RPMI8226 (cell line): ENCODE measurements at places on chromosomes 5 and 9.

DNA sequence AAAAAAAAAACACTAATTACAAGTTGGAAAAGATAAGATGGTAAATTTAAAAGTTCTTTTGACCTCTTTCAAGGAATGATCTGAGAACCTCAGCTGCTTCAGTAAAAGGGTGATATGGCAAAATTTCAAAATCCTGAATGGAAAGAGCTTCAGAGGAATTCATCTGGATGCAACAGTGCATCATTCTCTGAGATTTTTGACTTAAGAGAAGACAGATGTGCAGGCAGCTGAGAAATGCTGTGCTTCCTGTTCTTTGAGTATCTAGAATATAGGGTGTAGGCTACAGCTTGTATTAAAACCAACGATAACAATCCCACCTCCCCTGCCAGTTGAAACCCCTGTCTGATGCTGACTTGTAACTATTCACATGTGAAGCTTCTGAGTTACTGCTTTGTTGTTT lies 6.2 kb downstream of the FRMPD1 start:
- DNase-seq = no peak

DNA sequence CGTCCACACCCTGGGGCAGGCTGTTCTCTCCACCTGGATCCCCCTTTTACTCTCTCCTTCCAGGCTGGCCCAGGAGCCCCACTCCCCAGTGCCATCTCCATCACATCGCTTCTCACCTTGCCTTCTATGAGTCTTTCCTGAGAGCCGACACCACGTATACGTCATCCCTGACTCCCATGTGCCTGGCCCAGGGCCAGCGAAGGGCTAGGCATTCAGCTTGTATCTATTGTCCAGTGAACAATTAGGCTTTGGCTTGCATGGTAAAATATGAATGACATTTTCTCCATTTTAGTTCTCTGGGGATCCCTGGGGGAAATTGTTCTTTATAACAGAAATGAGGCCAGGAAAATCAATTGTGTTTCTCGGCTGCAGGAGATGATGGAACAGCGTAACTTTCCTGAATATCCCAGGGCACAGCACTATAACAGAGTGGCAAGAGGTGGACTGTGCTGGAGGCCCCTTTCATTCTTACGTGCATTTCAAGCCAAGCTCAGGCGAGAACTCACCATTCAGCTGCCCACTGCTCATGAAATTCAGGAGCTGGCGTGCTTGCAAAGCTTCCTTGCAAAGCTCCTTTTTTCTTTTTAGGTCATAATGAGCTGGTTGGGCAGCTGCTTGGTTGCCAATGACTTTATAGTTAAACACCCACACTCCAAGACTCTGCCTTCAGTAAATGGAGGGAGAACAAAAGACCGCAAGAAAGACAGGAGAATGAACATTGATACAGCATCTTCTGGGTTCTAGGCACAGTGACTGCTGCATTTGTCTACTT lies 37.7 kb downstream of the NSG2 start:
- no peak for DNase-seq

DNA sequence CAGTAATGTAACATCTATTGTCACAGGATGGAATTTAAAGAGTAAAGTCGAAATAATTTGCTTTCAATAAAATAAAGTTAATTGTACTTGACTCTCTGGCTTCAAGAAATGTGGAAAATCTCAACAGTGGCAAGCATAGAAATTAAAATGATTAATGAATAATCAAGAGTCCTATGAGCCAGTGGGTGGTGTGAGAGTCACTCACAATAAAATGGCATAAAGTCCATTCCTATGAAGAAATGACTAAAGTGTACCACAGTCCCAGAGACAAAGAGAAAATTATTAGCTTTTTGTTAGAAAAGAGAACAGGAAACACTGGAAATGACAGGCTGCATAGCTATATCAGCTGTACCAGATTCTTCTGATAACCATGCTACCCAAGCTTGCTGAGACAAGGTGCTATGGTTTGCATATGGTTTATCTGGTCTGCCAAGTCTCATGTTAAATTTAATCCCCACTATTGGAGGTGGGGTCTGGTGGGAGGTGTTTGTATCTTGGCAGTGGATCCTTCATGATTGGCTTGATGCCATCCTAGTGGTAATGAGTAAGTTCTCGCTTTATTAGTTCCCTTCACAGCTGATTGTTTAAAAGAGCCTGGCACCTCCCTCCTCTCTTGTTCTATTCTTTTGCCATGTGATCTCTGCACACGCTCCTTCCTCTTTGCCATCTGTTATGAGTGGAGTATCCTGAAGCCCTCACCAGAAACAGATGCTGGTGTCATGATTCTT lies 647.7 kb upstream of the ITGA1 start:
- no peak for DNase-seq

DNA sequence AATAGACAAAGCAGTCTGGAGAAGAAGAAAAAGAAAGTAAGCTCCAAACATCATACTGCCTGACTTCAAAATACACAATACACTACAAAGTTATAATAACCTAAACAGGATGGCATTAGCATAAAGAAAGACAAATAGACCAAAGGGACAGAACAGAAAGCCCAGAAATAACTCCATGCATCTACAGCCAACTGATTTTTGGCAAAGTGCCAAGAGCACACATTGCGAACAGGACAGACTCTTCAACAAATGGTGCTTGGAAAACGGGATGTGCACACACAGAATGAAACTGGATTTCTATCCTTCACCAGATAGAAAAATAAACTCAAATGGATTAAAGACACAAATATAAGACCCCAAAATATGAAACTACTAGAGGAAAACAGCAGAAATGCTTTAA lies 66.6 kb upstream of the SPATA31E1 start:
- peak; percentile 3 for DNase-seq

DNA sequence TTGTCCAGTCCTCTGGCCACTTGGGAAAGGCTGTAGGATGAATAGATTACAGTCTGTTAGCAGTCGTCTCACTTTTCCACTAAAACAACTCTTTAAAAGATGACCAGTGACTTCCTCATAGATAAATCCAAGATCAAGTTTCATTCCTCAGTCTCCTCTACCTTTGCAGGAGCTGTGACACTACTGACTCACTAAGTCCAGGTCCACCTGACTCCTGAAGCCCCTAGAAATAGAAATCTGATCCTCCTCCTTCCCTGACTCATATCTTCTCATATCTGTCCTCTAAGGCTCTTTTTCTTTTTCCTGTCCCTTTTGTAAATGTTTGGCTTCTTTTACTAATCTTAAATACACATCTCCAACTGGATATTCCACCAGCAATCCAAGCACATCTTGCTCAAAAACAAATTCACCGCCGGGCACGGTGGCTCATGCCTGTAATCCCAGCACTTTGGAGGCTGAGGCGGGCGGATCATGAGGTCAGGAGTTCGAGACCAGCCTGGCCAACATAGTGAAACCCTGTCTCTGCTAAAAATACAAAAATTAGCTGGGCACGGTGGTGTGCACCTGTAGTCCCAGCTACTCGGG lies 2.6 kb downstream of the CCDC125 start:
- no peak for DNase-seq

GRCh38 chr9:6215562-6215961 lies at the start of gene IL33:
Gene IL33, plus strand, starts transcription at chr9:6215807. Its CDS starts 25,888 bp downstream, at chr9:6241695.
- DNase-seq = peak; percentile 13

DNA sequence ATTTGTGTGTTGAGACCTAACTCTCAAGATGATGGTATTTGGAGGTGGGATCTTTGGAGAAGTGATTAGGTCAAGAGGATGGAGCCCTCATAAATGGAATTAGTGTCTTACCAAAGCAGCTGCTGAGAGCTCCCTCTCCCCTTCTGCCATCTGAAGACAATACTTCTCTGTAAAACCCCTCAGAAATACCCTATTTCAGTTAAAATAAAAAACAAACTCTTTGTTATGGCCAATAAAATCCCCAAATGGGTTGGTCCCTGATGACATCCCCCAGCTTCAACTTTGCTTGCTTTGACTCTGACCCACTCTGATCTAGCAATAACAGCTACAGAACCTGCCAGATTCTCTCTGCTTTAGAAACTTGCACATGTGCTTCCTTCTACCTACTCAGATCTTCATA lies 100.9 kb downstream of the SNCAIP start:
- no peak for DNase-seq

DNA sequence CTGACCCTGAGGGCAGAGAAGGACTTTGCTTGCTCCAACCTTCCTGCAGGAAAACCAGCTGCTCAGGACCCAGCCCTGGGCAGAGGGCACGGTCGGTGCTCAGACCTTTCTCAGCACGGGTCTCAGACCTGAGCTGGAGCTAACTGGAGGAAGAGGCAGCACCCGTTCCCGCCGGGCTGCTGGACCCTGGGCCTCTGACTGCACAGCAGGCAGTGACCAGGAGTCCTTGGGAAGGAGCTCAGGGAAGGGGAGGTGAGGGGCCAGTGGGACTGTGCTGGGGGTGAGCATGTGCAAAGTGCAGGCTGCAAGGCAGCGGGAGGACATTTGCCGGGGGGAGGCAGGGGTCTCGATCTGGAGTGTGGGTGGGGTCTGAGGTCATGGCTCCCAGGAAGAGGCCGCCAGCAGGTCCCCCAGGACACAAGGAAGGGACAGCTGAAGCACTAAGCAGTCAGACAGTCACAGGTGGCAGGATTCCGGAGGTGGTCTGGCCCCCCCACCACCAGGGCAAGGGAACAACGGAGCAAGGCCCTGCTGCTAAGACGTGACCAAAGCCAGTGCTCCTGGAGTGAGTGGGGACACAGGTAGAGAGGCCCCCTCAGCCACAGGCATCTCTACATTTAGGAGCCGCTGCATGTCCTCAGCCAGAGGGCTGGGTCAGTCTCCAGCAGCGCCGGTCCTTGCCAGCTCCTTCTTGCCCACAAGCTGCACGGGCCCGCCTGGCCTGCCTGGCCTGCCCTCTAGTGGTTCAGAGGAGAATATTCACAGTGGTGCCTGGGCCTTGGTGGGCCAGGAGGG lies 4.8 kb upstream of the DPM2 start:
- peak; percentile 80 for DNase-seq

DNA sequence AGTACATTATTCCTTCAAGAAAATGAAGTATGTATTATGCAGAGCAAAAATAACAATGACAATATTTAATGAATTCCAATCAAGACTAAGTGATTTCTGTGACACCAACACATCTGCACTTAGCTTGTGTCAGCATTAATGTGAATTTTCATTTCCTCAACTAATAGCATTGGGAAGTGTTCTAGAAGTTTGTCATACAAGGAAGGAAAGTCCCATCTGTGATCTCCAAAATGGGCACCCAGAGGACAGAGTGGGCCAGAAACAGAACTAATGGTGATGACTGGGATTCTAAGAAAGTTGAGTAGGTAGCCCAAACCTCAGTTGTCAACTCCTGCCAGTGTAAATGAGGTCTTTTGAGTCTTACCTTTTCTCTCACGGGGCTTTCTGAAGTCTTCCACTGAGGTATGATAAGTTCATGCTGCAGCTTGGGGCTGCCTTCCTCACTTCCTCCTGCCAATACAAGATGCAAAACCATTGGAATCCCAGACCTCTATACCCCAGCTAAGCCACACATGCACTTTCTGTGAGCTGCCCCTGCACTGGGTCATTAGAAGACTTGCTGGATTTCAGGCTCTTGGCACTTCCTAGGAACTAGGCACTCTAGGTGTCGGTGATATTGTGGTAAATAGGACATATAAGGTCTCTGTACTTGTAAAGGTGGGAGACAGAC lies 4.9 kb downstream of the ADAM19 start:
- peak; percentile 23 for DNase-seq

DNA sequence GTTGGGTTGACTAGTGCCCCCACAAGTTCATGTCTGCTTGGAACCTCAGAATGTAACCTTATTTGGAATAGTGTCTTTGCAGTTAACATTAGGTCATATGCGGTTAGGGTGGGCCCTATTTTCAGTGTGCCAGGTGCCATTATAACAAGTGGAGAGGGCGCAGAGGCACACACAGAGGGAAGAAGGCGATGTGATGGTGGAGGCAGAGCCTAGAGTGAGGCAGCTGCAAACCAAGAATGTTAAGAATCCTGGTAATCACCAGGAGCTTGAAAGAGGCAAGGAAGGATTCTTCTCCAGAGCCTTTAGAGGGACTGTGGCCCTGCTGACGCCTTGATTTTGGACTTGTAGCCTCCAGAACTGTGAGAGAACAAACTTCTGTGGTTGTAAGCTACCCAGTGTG lies 10.9 kb downstream of the GPR107 start:
- DNase-seq = no peak

DNA sequence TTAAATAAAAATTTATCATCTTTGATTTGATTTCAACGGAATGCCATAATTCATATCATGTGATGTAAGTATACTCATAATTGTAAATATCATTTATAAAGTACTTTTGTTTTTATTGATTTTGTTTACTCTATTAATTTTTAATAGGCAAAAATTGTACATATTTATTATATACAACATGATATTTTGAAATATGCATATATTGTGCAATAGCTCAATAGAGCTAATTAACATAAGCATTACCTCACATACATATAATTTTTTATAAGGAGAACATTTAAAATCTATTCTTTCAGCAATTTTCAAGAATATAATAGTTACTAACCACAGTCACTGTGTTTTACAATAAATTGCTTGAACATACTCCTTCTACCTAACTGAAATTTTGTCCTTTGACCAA lies 25.0 kb upstream of the CCNH start:
- no peak for DNase-seq

- DNase-seq = peak; percentile 62
Observed at GRCh38 chr5:132134384-132134783, 60.8 kb downstream of the CSF2 start.

DNA sequence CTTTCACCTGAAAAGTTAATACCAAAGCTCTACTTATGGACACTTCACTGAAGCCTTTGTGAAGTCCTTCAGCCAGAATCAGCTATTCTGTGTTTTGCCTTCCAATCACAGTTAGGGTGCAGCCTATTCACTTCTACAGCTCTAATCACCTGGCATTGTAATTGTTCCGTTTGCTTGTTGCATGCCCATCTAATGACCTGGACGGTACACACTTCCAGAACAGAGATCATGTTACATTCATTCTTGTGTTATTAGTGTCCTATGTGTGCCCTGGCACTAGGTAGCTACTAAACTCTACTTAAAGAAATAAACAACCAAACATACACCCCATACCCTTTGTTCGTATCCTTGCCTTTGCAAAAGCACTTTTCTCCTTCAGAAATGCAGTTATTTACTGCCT lies 1162.9 kb upstream of the WWC1 start:
- no peak for DNase-seq

- DNase-seq = no peak
Observed at GRCh38 chr9:136058801-136059302, 36.2 kb downstream of the NACC2 start.

DNA sequence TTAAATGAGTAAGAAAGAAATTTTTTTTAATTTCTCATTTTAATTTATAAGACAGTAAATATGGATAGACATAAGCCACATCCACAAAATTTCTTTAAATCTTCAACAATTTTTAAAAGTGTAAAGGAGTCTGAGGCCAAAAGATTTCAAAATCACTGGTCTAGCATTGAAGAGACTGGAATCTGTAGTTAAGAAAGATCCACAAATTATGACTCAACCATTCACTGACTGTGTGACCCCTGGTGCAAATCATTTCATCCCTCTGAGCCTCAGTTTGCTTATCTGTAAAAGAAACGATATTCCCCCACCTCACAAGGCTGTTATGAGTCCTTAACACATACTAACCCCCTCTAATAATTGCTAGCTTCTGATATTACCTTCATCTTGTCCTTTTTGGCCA lies 98.5 kb downstream of the EBF1 start:
- DNase-seq = no peak

- no peak for DNase-seq
Observed at GRCh38 chr9:87498046-87498810, 561 bp downstream of the DAPK1 start.

GRCh38 chr9:114281473-114282103 lies 41.3 kb upstream of the ORM1 start:
- peak; percentile 10 for DNase-seq
